ENCODE measurements at places on chromosomes 2 and 18.

DNA sequence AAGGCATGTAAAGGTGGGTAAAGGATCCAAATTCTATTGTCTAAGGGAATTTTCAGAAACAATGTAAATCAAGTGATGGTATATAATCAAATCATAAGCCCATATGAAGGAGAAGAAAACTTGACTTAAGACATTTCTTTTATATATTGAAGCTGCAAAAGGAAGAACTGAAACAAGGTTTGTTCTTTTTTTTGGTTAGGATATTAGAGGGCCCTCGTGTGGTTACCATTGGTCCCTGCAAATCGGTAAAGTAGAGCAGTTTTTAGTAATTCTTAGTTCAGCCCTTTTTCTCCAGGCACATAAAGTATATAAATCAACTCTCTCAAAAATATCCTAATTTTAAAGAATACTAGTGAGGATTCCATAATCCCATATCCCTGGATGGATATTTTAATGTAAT lies 105.6 kb upstream of the STK17B start:
- DNase-seq: no peak

DNA sequence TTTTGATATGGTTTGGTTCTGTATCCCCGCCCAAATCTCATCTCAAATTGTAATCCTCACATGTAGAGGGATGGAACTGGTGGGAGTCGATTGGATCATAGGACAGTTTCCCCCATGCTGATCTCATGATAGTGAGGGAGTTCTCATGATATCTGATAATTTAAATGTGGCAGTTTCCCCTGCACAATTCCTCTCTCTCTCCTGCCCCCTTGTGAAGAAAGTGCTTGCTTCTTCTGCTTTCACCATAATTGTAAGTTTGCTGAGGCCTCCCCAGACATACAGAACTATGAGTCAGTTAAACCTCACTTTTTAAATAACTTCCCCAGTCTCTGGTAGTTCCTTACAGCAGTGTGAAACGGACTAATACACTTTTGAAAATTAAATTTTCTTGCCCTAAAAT lies 12.3 kb upstream of the KCNJ3 start:
- DNase-seq: no peak

- no peak for DNase-seq
Observed at GRCh38 chr18:56235071-56235470, 403.3 kb downstream of the TXNL1 start.

DNA sequence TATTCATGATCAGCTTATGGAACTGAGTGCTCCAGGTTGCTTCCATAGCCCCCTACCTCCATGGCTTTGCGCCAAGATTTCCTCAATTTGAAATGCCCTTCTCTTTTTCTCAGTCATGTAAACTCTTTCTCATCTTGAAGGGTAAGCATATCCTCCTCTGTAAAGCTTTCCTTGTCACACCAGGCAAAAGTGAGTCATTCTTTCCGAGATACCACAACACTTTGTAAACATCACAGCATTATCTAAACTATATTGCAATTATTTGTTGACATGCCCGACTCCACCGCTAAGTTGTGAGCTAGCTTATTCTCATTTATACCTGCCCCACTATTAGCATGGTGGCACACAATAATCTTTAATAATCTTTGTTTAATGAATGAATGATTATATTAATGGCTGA lies 419.5 kb upstream of the CHST9 start:
- DNase-seq: no peak

DNA sequence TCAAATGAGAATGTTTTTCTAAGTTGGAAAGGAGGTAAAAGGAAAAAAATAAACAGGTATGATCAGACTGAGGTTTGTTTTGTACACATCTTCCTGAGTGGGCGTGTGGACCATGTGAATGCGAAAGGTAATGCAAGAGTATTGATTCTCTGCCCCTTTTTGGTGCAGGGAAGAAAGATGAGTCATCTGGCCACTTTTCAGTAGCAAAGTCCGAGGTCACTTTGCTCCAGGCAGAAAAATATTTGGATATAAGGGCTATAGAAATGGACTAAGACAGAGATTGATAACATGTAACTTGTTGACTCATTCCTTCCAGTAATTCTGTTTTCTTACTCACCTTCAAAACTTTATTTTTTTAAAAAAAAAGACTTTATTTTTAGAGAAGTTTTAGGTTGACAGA lies 130.5 kb downstream of the DSEL start:
- no peak for DNase-seq

GRCh38 chr2:68134554-68134953 lies 23.1 kb upstream of the PNO1 start:
- no peak for DNase-seq

DNA sequence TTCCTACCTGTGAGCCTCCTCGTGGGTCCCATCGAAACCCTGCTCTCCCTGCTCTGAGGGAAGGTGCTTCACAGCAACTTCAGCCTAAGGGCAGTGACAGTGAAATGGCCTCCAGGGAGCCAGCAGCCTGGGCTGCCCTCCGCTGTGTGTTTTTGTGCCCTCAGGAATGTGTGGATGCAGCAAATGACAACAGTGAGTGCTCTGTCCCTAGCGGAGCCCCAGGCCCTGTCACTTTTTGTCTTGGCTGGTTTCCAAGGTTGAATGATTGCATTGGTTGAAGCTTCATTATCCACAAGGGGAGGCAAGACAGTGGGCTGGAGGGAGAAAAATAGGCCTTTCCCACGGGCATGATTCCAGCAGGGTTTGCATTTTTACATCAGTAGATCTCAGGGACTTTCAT lies 42.9 kb downstream of the STON1 start:
- DNase-seq: no peak

- no peak for DNase-seq
Observed at GRCh38 chr2:6626401-6627012, 239.2 kb downstream of the CMPK2 start.

DNA sequence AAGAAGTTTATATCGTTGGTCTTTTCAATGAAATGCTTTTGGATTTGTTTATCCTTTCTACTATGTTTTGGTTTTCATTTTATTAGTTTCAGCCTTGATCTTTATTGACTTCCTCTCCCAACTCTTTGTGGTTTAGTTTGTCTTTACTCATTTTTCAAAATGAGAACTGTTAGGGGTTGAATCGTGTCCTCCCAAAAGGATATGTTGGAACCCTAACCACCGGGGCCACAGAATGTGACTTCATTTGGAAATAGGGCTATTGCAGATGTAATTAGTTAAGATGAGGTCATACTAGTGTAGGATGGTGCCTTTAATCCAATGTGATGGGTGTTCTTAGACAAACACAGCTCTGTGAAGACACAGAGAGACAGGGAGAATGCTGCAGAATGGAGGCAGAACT lies 60.4 kb upstream of the IL1R2 start:
- no peak for DNase-seq

GRCh38 chr2:24153478-24153877 lies 21.4 kb upstream of the FAM228A start:
- no peak for DNase-seq

All from activated CD4-positive, alpha-beta T cell treated with anti-CD3 and anti-CD28 coated beads for 1 hour (primary cell).